GF-D8 (cell line): ENCODE measurements at places on chromosomes 12 and 14.

GRCh38 chr12:52402873-52403540 lies 3.1 kb downstream of the KRT82 start:
- no peak for DNase-seq

- peak; percentile 10 for DNase-seq
Observed at GRCh38 chr14:53209370-53209769, 56.2 kb upstream of the DDHD1 start.

DNA sequence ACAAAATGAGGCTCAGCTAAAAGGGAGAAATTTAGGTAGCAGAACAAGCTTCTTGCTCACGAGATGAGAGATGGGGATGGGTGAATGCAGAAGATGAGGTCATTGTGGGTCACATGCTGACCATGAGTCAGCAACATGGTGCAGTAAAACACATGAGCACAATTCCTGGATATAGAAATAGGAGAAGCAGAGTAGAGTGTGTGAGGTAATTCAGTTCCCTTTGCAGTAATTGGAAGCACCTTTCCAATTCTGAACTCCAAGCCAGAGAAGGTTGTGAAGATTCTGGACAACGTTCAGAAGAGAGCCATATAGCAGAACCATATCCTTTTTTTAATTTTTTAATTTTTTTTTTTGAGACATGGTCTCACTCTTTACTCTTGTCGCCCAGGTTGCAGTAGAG lies 62.0 kb upstream of the LMNTD1 start:
- DNase-seq, result no peak

DNA sequence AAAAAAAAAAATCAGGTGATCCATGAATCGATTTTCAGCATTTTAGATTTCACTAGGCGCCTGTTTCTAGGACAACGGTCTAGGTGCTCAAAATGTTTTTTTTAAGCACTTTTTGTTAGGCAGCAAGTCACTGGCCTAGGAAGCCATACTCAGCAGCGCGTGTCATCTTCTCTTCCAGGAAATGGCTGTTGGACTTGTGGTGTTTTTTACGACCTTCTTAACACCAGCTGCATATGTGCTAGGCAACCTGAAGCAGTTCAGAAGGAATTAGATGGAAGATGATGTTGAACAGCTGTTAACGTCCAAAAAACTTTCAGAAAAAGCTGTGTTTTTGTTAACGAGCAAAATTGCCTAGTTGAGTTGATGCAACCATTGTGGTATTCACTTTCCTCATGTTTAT lies 868 bp downstream of the COX8C start:
- DNase-seq, result peak; percentile 91

- DNase-seq, result no peak
Observed at GRCh38 chr14:22390824-22391461, 198.1 kb downstream of the DAD1 start.

- DNase-seq, result no peak
Observed at GRCh38 chr12:104407922-104408321, 48.8 kb upstream of the CHST11 start.

GRCh38 chr12:132604151-132604618 lies 6.2 kb downstream of the LRCOL1 start:
- no peak for DNase-seq

GRCh38 chr12:50190859-50191258 lies 23.7 kb upstream of the CERS5 start:
- no peak for DNase-seq

DNA sequence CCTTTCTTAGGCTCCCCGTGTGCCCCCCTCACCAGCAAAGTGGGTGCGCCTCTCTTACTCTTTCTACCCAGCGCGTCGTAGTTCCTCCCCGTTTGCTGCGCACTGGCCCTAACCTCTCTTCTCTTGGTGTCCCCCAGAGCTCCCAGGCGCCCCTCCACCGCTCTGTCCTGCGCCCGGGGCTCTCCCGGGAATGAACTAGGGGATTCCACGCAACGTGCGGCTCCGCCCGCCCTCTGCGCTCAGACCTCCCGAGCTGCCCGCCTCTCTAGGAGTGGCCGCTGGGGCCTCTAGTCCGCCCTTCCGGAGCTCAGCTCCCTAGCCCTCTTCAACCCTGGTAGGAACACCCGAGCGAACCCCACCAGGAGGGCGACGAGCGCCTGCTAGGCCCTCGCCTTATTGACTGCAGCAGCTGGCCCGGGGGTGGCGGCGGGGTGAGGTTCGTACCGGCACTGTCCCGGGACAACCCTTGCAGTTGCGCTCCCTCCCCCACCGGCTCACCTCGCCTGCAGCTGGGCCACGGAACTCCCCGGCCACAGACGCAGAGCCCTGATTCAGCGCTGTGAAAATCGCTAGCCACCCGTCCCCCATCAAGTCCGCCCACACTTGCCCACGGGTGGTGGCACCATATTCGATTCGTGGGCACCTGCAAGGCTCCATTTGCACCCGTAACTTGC lies 1.3 kb downstream of the TMEM233 start:
- no peak for DNase-seq

DNA sequence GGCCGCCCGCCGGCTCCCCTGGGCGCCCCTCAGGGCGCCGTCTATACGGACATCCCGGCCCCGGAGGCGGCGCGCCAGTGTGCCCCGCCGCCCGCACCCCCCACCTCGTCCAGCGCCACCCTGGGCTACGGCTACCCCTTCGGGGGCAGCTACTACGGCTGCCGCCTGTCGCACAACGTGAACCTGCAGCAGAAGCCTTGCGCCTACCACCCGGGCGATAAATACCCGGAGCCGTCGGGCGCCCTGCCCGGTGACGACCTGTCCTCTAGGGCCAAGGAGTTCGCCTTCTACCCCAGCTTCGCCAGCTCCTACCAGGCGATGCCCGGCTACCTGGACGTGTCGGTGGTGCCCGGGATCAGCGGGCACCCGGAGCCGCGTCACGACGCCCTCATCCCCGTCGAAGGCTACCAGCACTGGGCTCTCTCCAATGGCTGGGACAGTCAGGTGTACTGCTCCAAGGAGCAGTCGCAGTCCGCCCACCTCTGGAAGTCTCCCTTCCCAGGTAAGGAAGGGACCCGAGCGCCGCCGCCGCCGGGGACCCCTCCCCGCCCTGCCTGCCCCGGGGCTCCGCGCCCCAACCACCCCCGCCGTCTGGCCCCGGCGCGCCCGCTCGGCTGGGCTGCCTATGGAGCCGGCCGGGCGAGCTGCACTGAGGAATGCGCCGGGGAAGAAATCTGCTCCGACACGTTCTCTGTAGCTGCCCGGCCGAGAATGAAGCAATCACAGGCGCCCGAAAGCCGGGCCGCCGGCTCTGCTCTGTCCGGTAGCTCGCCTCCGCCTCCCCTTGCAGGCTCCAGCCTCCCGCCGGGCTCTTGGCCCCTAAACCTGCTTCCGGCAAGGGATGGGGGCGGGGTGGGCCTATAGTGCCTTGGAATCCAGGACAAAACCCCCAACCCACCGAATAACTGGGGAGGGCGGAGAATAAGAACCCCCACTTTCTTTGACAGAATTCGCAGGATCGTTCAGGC lies 794 bp downstream of the HOXC13 start:
- DNase-seq, result no peak

- no peak for DNase-seq
Observed at GRCh38 chr12:72865921-72866320, 593.8 kb downstream of the TRHDE start.

DNA sequence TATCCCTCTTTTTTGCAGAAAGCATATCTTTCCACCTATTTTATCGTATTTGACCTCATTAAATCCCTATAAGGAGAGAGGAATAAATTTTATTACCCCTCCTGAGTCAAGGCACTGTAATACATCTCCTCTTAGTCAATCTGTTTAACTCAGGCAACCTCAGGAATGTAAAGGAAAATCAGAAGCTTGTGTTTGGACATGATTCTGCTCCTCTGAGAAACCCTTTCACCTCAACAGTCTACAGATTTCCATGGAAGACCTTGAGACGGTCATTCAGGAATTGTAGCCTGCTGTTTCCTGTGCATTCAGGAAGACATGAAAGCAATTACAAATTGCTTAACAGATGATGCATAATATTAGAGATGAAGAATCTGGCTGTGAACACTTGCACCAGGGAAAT lies 360.8 kb downstream of the PAWR start:
- DNase-seq, result no peak

DNA sequence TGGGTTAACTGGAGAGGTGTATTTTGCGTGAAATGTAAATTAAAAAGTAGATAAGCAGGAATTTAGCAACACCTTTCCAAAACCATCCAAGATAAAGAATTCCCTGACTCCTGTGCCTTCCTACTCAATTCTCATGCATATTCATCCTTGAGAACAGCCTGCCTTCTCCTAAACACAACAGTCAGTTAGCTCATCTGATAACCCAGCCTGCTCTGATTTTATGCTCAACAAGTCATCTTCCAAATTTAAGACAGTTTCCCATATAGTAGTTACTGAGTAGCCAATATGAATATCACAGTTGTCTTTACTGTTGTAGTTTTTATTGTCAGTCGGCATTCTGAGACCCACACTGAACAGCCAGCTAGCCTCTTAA lies 27.1 kb downstream of the CPNE8 start:
- no peak for DNase-seq

DNA sequence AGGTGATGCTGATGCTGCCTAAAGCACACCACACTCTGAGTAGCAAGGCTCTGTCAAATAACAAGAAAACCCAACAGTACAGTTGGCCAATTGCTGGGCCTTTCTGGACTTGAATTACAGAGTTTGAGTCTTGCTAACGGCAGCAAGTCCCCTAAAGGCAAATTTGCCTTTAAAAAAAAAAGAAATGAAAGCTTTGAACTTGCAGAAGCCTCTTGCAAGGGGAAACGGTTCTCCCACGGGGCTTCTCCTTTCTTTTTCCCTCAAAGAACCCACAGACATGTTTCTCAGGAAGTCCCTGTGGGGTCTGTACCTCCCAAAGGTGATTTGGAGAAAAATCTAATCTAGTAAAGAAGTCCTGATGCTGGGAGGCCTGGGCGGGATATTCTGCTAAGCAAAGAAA lies 191.3 kb upstream of the MYL2 start:
- DNase-seq, result no peak

- no peak for DNase-seq
Observed at GRCh38 chr12:5718073-5718472, 227.0 kb downstream of the ANO2 start.

GRCh38 chr12:17971850-17972249 lies 118.1 kb downstream of the RERGL start:
- no peak for DNase-seq

DNA sequence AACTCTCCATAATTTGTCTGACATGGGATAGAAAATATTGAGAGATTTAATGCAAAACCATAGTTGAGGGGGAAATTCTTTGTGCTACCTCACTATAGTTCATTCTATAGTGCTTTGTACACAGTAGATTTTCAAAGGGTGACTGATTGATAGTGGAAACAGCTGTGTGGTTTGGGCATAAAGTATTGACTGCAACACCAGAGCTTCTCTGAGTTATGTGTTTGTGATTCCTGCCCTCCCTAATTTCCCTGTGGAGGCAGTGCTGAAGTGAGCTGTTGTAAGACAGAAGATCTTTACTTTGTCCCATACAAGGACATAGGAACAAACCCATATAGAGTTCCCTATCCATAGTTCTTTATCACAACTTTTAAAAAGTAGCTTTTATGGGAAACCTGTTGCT lies 47.1 kb downstream of the PTPRQ start:
- no peak for DNase-seq

- DNase-seq, result no peak
Observed at GRCh38 chr12:53219292-53219955, 12.4 kb upstream of the ITGB7 start.

GRCh38 chr14:64700894-64701293 lies 3.3 kb upstream of the PLEKHG3 start:
- DNase-seq, result no peak

- no peak for DNase-seq
Observed at GRCh38 chr14:92021523-92021922, 18.3 kb downstream of the TRIP11 start.

- no peak for DNase-seq
Observed at GRCh38 chr14:95308073-95308472, 11.6 kb downstream of the CLMN start.

GRCh38 chr12:90619943-90620342 lies 335.0 kb downstream of the CCER1 start:
- no peak for DNase-seq

DNA sequence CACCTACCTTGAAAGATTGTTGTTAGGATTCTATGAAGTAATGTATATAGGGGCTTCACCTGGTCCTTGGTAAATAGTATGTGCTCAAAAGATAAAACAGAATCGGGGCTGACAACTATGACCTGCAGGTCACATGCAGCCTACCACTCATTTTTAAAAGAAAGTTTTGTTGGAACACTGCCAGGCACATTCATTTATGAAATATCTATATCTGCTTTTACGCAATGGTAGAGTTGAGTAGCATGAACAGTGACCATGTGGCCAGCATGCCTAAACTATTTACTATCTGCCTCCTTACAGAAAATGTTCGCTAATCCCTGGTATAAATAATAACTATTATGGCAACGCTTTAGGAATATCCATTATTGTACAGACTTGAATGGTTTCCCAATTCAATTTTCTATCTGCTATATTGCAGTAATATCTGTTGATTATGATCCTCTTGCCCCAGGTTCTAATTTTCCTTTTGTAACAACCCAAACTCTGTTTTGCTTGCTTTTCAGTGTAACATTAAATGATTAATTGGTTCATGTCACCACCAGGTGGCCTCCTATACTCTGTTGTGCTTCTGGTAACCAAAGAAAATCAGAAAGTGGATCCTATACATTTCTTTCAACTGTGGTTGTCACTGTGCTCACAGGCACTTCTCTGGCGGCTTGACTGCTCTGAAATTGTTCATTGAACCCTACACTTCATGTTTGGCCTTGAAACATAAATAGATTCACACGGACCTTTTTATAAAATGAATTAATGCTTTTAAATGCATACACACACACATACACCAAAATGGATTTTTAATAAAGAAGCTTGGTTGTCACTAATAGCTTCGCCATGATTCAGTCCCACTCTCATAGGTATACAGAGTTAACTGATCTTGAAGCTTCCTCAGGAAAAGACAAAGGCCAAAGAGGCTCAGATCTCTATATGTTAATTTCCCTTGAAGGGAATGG lies 227.7 kb upstream of the NPAS3 start:
- no peak for DNase-seq

- DNase-seq, result no peak
Observed at GRCh38 chr14:22980672-22981089, 1.7 kb downstream of the AJUBA start.

GRCh38 chr14:82872494-82872893 lies 1338.8 kb upstream of the SEL1L start:
- DNase-seq, result no peak

DNA sequence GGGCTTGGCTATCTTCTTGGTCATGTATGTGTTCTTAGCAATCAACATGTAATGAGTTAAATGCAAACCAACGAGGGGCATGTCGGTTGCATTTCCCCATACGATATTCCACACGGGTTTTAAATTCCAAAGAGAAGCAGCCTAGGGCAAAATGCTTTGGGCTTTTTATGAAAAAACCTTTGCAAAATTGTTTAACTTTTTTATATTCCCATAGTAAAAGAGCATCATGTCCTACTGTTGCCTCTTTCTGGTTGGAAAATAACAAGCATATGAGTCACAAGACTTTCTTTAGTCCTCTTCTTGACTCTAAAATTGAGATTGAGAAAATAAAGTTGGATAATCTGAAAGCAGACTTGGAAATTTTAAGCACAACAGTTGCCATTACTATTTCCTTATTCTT lies 3.8 kb upstream of the DIO2 start:
- no peak for DNase-seq

- no peak for DNase-seq
Observed at GRCh38 chr12:5716976-5717375, 228.1 kb downstream of the ANO2 start.

- no peak for DNase-seq
Observed at GRCh38 chr12:82627799-82628198, 58.9 kb upstream of the TMTC2 start.
